ENCODE measurements at places on chromosomes 6 and 20. TPM values are rescaled to one million over a fixed set of nuclear protein-coding genes. Genes with fewer than 3 reads are reported as not detected.

The FAM217A gene
- not detected for total RNA-seq

- DNase-seq = no peak
Measured at GRCh38 chr20:36055145-36055544, 86.8 kb downstream of the CNBD2 start.

GRCh38 chr6:167827583-167828324 lies 1.0 kb downstream of the AFDN start:
- DNase-seq = peak; percentile 41

DNA sequence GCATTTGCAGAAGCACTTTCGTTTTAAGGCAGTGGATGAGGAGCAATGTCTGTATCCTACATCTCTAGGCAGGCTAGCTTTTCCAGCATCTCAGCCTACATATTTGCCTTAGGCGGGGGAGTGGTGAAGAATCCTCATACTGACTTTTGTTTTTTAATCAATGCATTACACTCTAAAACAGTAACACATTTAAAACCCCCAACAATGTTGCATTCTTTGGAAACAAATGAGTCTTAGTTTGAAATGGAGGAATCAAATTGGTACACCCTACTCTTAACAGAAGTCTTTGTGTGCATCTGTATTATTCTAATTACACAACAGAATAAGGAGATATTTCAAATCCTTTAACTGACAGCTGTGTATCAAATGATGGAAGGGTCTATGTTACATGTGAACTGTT lies 9.0 kb downstream of the NKAIN2 start:
- no peak for DNase-seq

- DNase-seq = peak; percentile 14
Measured at GRCh38 chr20:64010711-64011237, 25.2 kb upstream of the C20orf204 start.

GRCh38 chr6:92688342-92688741 lies 731.0 kb downstream of the EPHA7 start:
- DNase-seq = no peak

GRCh38 chr20:17315407-17316231 lies 88.8 kb downstream of the PCSK2 start:
- peak; percentile 56 for DNase-seq
